ENCODE measurements at places on chromosomes 11 and 22.

GRCh38 chr22:29715240-29715639, 4.6 kb upstream of the CABP7 start:
- no peak for DNase-seq

- no peak for DNase-seq
These were observed 35.8 kb downstream of the NRXN2 start for GRCh38 chr11:64687204-64687603.

DNA sequence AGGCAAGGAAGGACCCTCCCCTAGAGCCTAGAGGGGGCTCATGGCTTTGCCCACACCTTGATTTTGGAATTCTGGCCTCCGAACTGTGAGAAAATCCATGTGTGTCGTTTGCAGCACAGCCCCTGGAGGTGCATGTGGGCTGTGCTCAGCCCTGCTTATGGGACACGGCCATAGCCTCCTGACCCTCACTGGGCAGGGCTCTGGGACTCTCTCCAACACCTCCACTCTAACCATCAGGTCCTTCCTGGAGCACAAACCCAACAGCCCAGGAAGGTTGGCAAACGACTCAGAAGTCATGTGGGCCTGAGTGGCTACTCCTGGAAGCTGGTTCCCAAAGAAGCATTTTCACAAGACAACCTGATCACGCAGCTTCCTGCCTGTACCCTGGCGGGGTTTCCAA, 144.1 kb downstream of the CTTN start:
- no peak for DNase-seq

DNA sequence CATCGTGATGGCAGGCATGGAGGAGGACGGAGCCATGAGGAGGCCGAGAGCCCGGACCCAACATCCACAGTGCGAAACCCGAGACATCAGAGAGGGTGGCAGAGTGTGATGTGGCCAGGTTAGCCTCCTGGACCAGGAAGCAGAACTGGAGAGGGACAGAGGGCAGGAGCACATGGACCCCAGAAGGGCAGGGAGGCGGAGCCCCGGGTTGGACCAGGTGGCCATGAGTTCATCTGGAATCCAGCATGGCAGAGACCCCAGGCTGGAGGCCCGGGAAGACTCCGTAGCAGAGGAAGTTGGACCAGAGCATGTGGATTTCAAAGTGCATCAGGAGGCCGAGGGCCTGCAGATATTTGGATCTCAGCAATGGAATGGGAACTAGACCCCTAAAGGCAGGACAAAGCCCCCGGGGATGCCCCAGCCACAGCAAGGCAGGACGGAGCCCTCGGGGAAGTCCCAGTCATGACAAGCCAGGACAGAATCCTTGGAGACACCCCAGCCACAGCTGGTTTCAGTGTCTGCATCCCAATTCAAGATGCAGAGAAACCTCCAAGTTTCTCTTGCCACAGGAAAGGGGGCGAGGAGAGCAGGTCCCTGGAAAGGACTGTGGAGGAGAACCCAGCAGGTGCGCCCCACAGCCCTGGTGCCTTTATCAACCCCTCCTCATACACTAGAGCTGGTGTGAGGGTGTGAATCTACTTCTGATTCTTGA, 1393.4 kb downstream of the BRD1 start:
- DNase-seq = no peak

DNA sequence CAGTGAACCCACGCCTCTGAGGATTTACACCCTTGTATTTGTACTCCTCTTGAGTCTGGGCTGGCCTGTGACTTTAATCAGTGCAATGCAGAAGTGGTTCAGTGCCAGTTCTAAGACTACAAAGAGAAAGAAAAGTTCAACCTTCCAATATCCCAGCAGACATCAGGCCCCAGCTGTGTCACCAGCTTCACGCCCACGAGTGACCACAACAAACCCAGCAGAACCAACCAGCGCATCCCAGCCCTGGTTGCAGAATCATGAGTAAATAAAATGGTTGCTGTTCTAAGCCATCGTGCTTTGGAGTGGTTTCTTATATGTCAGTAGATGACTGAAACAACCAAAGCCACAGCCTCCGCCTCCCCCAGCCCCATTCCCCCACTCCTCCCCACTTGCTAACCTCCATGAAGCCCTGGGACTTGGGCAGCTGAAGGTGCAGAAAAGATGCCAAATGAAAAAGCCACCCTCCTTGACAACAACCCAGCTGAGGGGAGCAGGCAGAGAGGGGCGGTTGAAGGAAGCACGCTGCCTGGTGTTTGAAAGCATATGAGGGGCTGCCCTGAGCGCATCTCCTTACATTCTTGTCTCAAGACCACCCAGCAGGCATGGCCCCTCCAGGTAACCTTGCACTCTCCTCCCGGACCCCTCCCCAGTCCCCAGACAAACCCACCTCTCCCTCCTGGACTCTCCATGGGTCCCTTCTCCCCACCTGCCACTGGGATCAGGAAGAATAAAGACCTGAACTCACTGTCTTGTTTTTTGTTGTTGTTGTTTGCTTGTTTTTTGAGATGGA, 20.9 kb downstream of the TSKU start:
- no peak for DNase-seq
